ENCODE measurements at places on chromosomes 11 and 22.

GRCh38 chr11:6943131-6943530 lies 16.9 kb downstream of the ZNF215 start:
- DNase-seq = no peak

GRCh38 chr22:45964372-45964771 lies 12.6 kb downstream of the WNT7B start:
- DNase-seq = no peak

DNA sequence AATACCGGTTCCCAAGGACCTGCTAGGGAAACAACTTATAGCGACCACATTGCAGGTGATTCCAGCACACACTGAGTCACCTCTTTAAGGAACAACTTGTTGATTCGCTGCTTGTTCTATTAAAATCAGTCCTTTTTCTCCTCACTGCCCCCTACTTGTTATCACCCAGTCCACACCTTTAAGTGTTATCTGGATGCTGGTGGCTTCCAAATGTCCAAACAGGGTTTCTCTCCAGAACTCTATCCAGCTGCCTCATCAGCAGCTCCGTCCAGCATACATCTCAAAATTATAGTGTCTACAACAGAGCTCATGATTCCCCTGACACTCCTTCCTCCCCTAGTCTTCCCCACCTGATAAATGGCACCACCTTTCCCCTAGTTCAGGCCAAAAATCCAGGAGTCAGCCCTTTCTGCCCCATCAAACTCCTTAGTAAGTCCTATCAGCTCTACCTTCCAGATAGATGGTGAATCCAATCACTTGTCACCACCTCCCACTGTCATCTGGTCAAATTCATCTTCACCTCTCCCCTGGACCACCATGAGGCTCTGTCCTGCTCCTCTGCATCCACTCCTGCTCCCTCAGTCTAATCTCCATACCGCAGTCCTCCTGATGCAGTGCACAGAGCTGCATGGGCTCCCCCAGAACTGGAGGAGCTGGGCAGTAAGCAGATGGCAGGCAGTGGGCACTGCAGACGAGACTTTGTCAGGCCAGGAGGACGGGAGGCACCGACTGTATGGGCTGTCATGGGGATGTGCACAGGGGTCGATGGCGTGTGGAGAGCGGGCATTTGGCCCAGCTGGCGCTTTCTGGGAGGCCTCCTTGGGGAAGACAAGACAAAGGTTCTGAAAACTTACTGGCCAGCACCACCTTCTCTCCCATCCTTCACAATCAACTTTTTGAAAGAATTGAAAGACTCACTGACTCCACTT lies 19.3 kb downstream of the IL10RA start:
- DNase-seq = no peak

GRCh38 chr11:75508051-75508561 lies 17.6 kb downstream of the GDPD5 start:
- peak; percentile 58 for DNase-seq

DNA sequence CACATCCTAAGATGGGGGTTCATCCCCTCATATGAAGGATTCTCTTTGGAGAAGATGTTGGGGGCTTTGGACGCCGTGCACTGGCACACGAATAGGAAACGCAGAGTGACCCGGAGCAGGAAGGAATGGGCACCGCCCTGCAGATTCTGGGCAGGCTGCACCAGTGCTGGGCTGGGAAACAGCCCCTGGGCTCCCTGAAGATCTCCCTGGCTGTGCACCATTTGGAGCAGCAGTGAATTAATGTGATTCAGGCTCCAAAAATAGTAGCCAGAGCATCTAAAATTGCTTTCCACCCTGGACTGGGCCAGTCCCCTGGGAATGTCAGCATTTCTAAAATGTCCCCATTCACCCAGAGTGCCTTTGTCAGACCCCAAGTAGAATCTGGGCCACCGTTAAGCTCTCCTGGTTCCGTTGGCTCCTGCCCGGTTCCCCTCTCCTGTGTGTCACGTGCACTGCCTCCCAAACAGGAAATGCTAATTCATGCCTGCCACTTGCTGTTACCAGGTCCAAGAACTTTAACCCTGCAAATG lies 18.6 kb downstream of the IRAG1 start:
- no peak for DNase-seq

All from activated CD4-positive, alpha-beta T cell treated with anti-CD3 and anti-CD28 coated beads for 36 hours (primary cell).